Prostate gland (tissue), 2 donors: ENCODE measurements at places on chromosomes 6 and 20. TPM values are rescaled to one million over a fixed set of nuclear protein-coding genes. Genes with fewer than 3 reads are reported as not detected.

DNA sequence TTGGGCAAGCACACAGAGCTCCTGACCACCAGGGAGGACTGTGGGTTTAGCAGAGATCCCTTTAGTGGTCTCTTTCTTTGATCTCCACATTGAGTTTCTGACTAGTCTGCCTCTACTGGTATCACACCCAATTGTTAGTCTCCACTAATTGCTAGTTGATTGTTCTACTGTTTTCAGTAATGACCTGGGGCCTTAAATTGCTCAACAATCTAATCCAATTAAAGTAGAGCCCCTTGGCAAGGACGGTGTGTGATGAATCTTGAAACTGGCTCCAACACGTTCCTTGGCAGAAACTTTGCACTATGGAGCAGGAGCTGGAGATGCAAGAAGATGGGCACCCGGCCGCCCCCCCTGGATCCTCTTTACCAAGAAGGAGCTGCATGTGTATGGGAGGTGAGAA lies 12.3 kb downstream of the FAM50B start:
- H3K27me3 ChIP-seq: no peaks in the 10 kb centered on the region
- no peak for DNase-seq
- H3K4me1 ChIP-seq: no peaks in the 10 kb centered on the region
- no peak overlapping the region for H3K4me3 ChIP-seq
- H3K36me3 ChIP-seq: no peaks in the 10 kb centered on the region

Gene PTCHD4
- 1.0 TPM for total RNA-seq

- no peak overlapping the region for H3K27ac ChIP-seq
- DNase-seq: no peak
- H3K36me3 ChIP-seq: no peaks in the 10 kb centered on the region
Measured at GRCh38 chr6:92124200-92124651, 1295.1 kb downstream of the EPHA7 start.

DNA sequence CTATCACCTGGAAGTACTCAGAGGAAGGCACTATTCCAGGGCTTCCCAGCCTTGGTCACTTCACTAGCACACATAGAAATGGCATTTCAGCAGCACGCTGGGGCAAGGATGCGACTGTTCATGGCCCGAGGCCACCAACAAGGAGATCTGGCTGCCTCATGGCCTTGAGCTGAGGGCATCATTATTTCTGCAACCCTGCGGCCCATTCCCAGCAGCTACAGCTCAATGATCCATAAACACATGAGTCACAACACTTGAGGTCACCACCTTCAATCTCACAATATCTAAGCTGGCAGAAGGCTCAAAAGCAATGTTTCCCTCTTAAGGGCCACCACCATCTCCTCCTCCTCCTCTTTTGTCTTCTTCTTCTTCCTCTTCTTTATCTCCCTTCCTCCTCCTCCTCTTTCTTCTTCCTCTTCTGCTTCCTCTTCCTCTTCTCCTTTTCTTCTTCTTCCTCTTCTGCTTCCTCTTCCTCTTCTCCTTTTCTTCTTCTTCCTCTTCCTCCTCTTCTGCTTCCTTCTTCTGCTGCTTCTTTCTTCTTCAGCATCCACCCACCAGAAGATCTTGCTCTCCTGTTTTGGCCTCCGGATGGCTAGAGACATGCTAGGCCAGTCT lies 382.9 kb upstream of the CNR1 start:
- no peaks in the 10 kb centered on the region for H3K4me1 ChIP-seq
- H3K36me3 ChIP-seq: no peaks in the 10 kb centered on the region

GRCh38 chr20:32124916-32125454 lies 15.5 kb downstream of the TM9SF4 start:
- no peaks in the 10 kb centered on the region for H3K27me3 ChIP-seq
- H3K4me3 ChIP-seq: no peak overlapping the region
- DNase-seq: no peak
- H3K36me3 ChIP-seq: no peaks in the 10 kb centered on the region
- no peaks in the 10 kb centered on the region for H3K4me1 ChIP-seq

GRCh38 chr20:32764005-32764960 lies 2.1 kb downstream of the DNMT3B start:
- H3K4me1 ChIP-seq: peaks cover 2% of the 10 kb centered on the region
- no peaks in the 10 kb centered on the region for H3K36me3 ChIP-seq
- no peak overlapping the region for H3K4me3 ChIP-seq
- no peak overlapping the region for H3K27ac ChIP-seq
- no peaks in the 10 kb centered on the region for H3K27me3 ChIP-seq
